ENCODE measurements at places on chromosomes 5 and 9. TPM values are rescaled to one million over a fixed set of nuclear protein-coding genes. Genes with fewer than 3 reads are reported as not detected.

GRCh38 chr9:135864447-135865049 lies 42.8 kb downstream of the CAMSAP1 start:
- no peaks in the 10 kb centered on the region for H3K27me3 ChIP-seq
- no peaks in the 10 kb centered on the region for H3K36me3 ChIP-seq
- no peak overlapping the region for H3K27ac ChIP-seq
- H3K4me3 ChIP-seq: no peak overlapping the region

DNA sequence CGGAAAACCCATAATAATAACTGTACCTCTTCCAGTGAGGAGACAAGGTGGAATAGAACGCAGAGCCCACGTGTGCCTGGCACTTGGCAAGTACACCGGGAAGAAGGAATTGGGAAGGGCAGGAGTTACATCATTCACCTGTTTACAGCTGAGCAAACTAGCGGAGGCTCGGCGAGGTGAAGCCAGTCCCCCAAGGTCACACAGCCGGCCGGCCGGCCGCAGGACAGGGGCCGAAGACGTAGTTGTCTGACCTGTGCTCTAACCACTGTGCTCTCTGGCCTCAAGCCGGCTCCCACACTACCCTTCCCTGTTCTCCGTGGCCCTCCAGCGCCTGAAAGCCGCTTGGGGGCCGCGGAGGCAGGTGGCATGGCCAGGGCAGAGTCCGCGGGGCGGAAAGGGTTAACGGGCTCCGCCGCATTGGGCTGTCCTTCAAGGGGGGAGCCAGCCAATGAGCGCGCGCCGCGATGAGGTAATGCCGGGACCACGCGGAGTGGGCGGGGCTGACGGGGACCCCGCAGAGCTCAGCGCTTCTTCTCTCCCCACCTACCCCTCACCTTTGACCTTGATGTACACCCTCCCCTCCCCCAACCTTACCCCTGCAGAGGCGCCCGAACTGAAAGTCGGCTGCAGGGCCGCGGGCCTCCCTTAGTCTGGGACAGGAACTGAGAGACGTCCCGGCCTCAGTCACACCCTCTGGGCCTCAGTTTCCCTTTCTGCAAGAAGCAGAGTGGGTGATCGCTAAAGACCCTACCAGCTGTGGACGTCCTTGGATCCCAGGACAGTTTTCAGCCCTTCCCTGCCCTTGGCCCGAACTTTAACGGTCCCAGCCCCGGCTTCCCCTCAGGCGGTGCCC lies 125.1 kb downstream of the C9orf50 start:
- peak overlapping the region; percentile 97 for H3K27ac ChIP-seq
- peak overlapping the region; percentile 45 for H3K4me3 ChIP-seq
- H3K4me1 ChIP-seq: peaks cover 65% of the 10 kb centered on the region
- no peaks in the 10 kb centered on the region for H3K36me3 ChIP-seq
- H3K27me3 ChIP-seq: no peaks in the 10 kb centered on the region

DNA sequence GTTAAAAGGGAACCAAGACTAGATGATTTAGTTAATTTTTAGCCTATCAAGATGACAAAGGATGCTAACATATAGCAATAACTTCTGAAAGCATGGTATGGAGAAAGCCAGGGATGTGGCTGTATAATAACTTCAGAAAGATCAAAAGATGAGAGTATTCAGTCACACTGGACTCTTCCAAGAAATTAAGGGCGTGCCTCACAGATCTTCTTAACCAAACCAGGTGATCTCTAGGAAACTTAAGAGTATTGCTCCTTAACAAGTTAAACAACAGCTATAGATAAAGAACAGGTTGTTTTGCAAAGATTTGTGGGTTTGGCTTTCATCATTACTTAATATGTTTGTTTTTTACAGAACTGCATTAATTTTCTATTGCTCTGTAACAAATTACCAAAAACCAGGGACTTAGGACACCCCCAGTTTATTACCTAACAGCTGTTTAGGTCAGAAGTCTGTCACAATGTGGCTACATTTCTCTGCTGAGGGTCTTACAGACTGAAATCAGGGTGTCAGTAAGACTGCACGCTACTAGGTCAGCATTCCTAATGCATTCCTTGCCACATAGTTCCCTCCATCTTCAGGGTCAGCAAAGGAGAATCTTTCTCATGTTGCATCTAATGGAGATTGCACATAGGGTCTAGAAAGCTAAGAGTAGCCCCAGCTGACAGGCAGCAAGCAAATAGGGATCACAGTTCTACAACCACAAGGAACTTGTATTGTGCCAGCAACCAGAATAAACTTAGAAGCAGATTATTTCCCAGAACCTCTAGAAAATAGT lies 113.8 kb downstream of the WDR70 start:
- no peak overlapping the region for H3K4me3 ChIP-seq
- no peaks in the 10 kb centered on the region for H3K36me3 ChIP-seq
- DNase-seq: no peak
- H3K27me3 ChIP-seq: no peaks in the 10 kb centered on the region
- no peak overlapping the region for H3K27ac ChIP-seq

- H3K4me3 ChIP-seq: no peak overlapping the region
- H3K27ac ChIP-seq: no peak overlapping the region
- H3K27me3 ChIP-seq: no peaks in the 10 kb centered on the region
- H3K36me3 ChIP-seq: no peaks in the 10 kb centered on the region
- DNase-seq: no peak
These were observed 179.4 kb upstream of the NR3C1 start for GRCh38 chr5:143582869-143583268.

DNA sequence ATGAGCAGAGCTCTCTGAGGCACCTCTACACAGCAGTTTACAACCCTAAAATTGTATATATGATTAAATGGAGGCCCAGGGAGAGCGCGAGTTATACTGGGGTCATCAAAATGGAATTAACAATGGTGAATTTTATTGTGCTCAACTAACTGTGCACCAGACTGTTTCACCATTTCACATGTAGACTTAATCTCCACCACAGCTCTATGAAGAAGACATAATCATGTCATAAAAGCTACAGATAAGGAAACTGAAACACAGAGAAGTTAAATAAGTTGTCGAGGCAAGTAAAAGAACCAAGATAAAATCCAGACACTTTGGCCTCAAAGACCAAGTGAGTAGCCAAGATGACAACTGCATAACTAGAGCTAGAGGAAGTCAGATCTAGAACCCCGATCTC lies 1.5 kb downstream of the SH3TC2 start:
- H3K4me1 ChIP-seq: peaks cover 7% of the 10 kb centered on the region
- H3K36me3 ChIP-seq: no peaks in the 10 kb centered on the region
- H3K27me3 ChIP-seq: no peaks in the 10 kb centered on the region
- DNase-seq: no peak
- H3K4me3 ChIP-seq: no peak overlapping the region
- H3K27ac ChIP-seq: no peak overlapping the region

DNA sequence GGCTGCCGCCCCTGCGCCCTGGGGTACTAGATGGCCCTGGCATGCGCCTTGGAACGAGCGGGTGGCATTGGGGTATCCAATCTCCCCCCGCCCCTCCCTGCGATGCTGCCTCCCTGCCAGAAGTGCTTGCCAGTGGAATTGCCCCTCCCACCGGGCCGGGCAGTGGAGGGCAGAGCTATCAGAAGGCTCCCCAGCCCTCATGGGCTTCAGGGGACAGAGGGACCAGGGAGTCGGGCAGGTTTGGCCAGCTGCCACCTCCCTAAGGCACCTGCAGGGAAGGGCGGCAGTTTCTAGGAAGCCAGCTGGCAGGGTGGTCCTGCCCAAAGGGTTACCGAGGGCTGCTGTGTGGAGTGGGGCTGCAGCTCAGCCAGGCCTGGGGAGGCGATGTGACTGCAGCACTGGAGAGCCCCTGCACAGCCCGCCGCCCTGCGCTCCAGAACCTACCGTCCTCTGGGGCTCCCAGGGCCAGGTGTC lies 52.8 kb upstream of the EGFL7 start:
- no peak overlapping the region for H3K27ac ChIP-seq
- H3K36me3 ChIP-seq: no peaks in the 10 kb centered on the region
- no peak for DNase-seq
- H3K27me3 ChIP-seq: no peaks in the 10 kb centered on the region
- H3K4me1 ChIP-seq: peaks cover 9% of the 10 kb centered on the region

GRCh38 chr9:4832786-4833579 lies 40.2 kb downstream of the RCL1 start:
- H3K27ac ChIP-seq: no peak overlapping the region
- DNase-seq: peak; percentile 81
- H3K4me1 ChIP-seq: no peaks in the 10 kb centered on the region

GRCh38 chr5:82881571-82882174 lies 195.5 kb downstream of the TMEM167A start:
- H3K27me3 ChIP-seq: no peaks in the 10 kb centered on the region
- no peak overlapping the region for H3K27ac ChIP-seq
- no peaks in the 10 kb centered on the region for H3K36me3 ChIP-seq
- no peak overlapping the region for H3K4me3 ChIP-seq
- H3K4me1 ChIP-seq: no peaks in the 10 kb centered on the region
- DNase-seq: no peak

DNA sequence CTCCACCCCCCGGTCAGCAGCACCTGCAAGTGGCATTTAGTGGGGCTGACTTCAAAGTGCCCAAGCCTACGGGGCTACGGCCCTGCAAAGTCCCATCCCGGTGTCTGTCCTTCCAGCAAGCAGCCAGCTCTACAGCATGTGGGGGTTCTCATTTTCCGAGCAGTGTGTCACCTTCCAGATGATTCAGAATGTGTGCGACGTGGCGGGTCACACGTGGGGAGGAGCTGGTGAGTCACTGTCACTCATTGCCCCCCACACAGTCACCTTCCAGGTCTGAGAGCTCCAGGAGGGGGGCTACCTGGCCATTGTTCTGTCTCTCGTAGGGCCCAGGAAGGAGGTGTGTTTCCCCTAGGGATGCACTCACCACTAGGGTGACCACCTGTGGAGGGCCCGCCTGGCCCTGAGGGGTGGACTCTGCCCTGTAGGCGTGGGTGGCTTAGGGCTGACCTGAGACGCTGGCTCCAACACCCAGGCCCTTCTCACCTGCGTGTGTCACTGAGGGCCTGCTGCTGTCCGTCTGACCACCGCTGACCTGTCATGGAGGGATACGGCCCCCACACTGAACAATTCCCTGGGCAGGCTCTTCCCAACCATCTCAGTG lies 70.2 kb downstream of the SEMA4D start:
- no peaks in the 10 kb centered on the region for H3K27me3 ChIP-seq
- no peak overlapping the region for H3K4me3 ChIP-seq
- H3K4me1 ChIP-seq: no peaks in the 10 kb centered on the region
- H3K36me3 ChIP-seq: no peaks in the 10 kb centered on the region
- H3K27ac ChIP-seq: no peak overlapping the region

GRCh38 chr5:127758766-127759283 lies 55.6 kb downstream of the CCDC192 start:
- no peaks in the 10 kb centered on the region for H3K36me3 ChIP-seq
- no peak overlapping the region for H3K27ac ChIP-seq
- H3K4me3 ChIP-seq: no peak overlapping the region
- no peaks in the 10 kb centered on the region for H3K4me1 ChIP-seq
- H3K27me3 ChIP-seq: no peaks in the 10 kb centered on the region

- no peak overlapping the region for H3K4me3 ChIP-seq
- no peaks in the 10 kb centered on the region for H3K4me1 ChIP-seq
- no peak for DNase-seq
These were observed 1.9 kb downstream of the FLT4 start for GRCh38 chr5:180647465-180647864.

- no peaks in the 10 kb centered on the region for H3K27me3 ChIP-seq
- H3K4me1 ChIP-seq: peaks cover 67% of the 10 kb centered on the region
- no peak for DNase-seq
These were observed 5.0 kb downstream of the SPRY4 start for GRCh38 chr5:142319560-142320429.

DNA sequence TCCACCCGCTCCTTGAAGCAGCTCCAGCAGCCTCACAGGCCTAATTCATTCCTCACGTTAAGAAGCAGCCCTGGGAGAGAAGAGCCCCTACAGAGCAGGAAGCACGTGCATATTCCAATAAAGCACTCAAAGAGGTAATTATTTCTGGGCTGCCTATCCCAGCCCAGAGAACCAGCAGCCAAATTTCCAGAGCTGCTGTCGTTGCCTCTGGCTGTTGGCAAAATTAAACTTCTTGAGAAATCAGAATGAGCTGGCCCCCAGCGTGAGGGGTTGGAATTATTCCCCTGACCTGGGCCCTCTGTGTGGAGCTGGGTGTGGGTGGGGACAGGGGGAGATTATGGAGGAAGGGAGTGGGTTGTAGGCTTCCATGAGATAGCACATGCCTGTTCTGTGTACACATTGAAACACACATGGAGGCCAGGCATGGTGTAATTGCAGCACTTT lies 86.8 kb upstream of the HSPA9 start:
- no peak overlapping the region for H3K27ac ChIP-seq
- DNase-seq: no peak
- no peaks in the 10 kb centered on the region for H3K27me3 ChIP-seq
- no peaks in the 10 kb centered on the region for H3K36me3 ChIP-seq
- H3K4me1 ChIP-seq: no peaks in the 10 kb centered on the region

DNA sequence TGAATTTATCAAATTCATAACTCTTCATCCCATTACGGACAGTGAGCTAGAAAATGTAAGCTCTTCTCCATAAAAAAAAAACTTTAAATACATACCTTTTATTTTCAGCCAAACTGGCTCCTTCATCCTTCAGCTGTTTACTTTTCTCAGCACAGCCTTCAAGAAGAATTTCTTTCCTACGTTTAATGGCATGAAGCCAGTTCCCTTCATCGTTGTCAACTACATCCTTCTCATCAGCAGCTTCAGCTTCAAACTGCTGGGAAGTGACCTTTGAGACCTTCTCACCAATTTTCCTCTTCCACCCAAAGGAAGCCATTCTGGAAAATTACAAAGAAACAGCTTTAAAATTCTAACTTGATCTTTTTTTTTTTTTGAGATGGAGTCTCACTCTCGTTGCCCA lies 9.1 kb downstream of the TTC33 start:
- no peaks in the 10 kb centered on the region for H3K4me1 ChIP-seq
- H3K4me3 ChIP-seq: no peak overlapping the region
- 0 out of 2 replicates have a peak, but pooled peaks cover 2% of the 10 kb centered on the region for H3K36me3 ChIP-seq
- no peaks in the 10 kb centered on the region for H3K27me3 ChIP-seq
- no peak overlapping the region for H3K27ac ChIP-seq

- H3K36me3 ChIP-seq: no peaks in the 10 kb centered on the region
- no peak overlapping the region for H3K4me3 ChIP-seq
- no peak overlapping the region for H3K27ac ChIP-seq
- no peaks in the 10 kb centered on the region for H3K4me1 ChIP-seq
- H3K27me3 ChIP-seq: no peaks in the 10 kb centered on the region
These were observed 373.3 kb downstream of the CHSY3 start for GRCh38 chr5:130277522-130277921.

- no peak overlapping the region for H3K27ac ChIP-seq
- no peaks in the 10 kb centered on the region for H3K36me3 ChIP-seq
- DNase-seq: no peak
- no peaks in the 10 kb centered on the region for H3K27me3 ChIP-seq
- H3K4me3 ChIP-seq: no peak overlapping the region
- H3K4me1 ChIP-seq: no peaks in the 10 kb centered on the region
These were observed 8.9 kb downstream of the ARAP3 start for GRCh38 chr5:141672841-141673813.

- no peaks in the 10 kb centered on the region for H3K4me1 ChIP-seq
- no peaks in the 10 kb centered on the region for H3K36me3 ChIP-seq
- no peak overlapping the region for H3K27ac ChIP-seq
- H3K4me3 ChIP-seq: no peak overlapping the region
- DNase-seq: no peak
- H3K27me3 ChIP-seq: no peaks in the 10 kb centered on the region
These were observed 22.0 kb downstream of the ALDH1A1 start for GRCh38 chr9:72930828-72931227.

- no peaks in the 10 kb centered on the region for H3K27me3 ChIP-seq
- H3K36me3 ChIP-seq: no peaks in the 10 kb centered on the region
- no peak overlapping the region for H3K4me3 ChIP-seq
These were observed 105.3 kb downstream of the RASGRF2 start for GRCh38 chr5:81065492-81065891.

TRIM7 gene
- total RNA-seq: 25.8 TPM

FBP2 gene
- total RNA-seq: not detected

PCDHGA1 gene
- 0.92 TPM for total RNA-seq

C8G gene
- 2.9 TPM for total RNA-seq

RNF183 gene
- total RNA-seq: not detected

PAX5 gene
- 0.39 TPM for total RNA-seq

SPINK4 gene
- not detected for total RNA-seq

SAPCD2 gene
- total RNA-seq: 18.4 TPM

CLIC3 gene
- total RNA-seq: 6.2 TPM

WDR70 gene
- 29.5 TPM for total RNA-seq
